H1 (cell line): ENCODE measurements at places on chromosomes 4 and X. TPM values are rescaled to one million over a fixed set of nuclear protein-coding genes. Genes with fewer than 3 reads are reported as not detected.

NXF2B gene
- total RNA-seq: not detected in 2 replicates

TSPAN5 gene
- 20.9 and 21.2 TPM in 2 replicates for total RNA-seq

KDR gene
- 98.1 and 106 TPM in 2 replicates for total RNA-seq

CSN2 gene
- total RNA-seq: not detected in 2 replicates

PAGE4 gene
- total RNA-seq: not detected in 2 replicates

LAMP2 gene
- 29.9 and 31.4 TPM in 2 replicates for total RNA-seq

SLC10A4 gene
- 3.6 and 4.5 TPM in 2 replicates for total RNA-seq

RBMXL3 gene
- not detected in 2 replicates for total RNA-seq

USP51 gene
- total RNA-seq: 5.6 and 6.6 TPM in 2 replicates

ASB12 gene
- total RNA-seq: 1.2 and 1.3 TPM in 2 replicates
